ENCODE measurements at places on chromosomes 6 and 20. TPM values are rescaled to one million over a fixed set of nuclear protein-coding genes. Genes with fewer than 3 reads are reported as not detected.

The SLC32A1 gene
- polyA plus RNA-seq: 0.96 TPM

The APCDD1L gene
- polyA plus RNA-seq: 0.20 TPM

The OR2B6 gene
- polyA plus RNA-seq: not detected

The OPRL1 gene
- polyA plus RNA-seq: 9.4 TPM

The NAA20 gene
- polyA plus RNA-seq: 176 TPM

The BHLHE23 gene
- not detected for polyA plus RNA-seq

The GSS gene
- polyA plus RNA-seq: 52.8 TPM

The SLC35D3 gene
- polyA plus RNA-seq: not detected

The PLA2G7 gene
- 2.1 TPM for polyA plus RNA-seq

The ADTRP gene
- polyA plus RNA-seq: 49.6 TPM

The EFCAB8 gene
- polyA plus RNA-seq: 6.3 TPM

The MPIG6B gene
- 1.3 TPM for polyA plus RNA-seq

The MUC21 gene
- 0.12 TPM for polyA plus RNA-seq

The MAPK13 gene
- 109 TPM for polyA plus RNA-seq

The OR2H2 gene
- 3.7 TPM for polyA plus RNA-seq

The ENPP4 gene
- 13.0 TPM for polyA plus RNA-seq

The ERVFRD-1 gene
- 0.16 TPM for polyA plus RNA-seq

The PSORS1C2 gene
- polyA plus RNA-seq: not detected

The HTR1E gene
- 0.40 TPM for polyA plus RNA-seq

The NR2E1 gene
- polyA plus RNA-seq: 0.30 TPM

The CRISP2 gene
- polyA plus RNA-seq: 709 TPM

The OXT gene
- polyA plus RNA-seq: 1.7 TPM

The TREML4 gene
- not detected for polyA plus RNA-seq

The RIMS1 gene
- polyA plus RNA-seq: 10.0 TPM

The SLC22A7 gene
- polyA plus RNA-seq: not detected

The SLC22A2 gene
- polyA plus RNA-seq: 0.34 TPM

The LY6G6F gene
- 0.41 TPM for polyA plus RNA-seq
